ENCODE measurements at places on chromosomes 1 and 21.

- no peak overlapping the region for H3K27ac ChIP-seq
- H3K27me3 ChIP-seq = no peaks in the 10 kb centered on the region
- no peak overlapping the region for H3K4me3 ChIP-seq
- no peak for DNase-seq
Measured at GRCh38 chr21:37532868-37533780, 166.6 kb downstream of the DYRK1A start.

DNA sequence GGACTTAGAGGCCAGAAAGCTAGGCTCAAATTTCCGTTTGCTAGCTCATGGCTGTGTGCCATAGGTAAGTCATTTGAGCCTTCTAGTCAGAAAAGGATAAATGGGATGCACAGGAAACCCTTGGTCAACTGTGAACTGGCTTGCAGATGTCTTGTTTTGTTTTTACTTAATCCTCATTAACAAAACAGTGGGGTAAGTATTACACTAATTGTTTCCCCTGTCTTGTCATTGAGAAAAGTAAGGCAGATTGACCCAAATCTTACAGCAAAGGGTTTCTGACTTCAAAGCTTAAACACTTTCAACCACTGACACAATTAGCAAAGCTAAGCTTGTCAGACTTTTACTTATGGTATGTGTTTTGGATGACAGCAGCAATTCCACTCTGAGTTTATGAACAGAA is 291.3 kb downstream of the NTNG1 start:
- no peaks in the 10 kb centered on the region for H3K27me3 ChIP-seq
- no peak for DNase-seq
- H3K36me3 ChIP-seq = no peaks in the 10 kb centered on the region
- no peak overlapping the region for H3K4me3 ChIP-seq
- no peaks in the 10 kb centered on the region for H3K4me1 ChIP-seq

GRCh38 chr1:245858722-245859492 is 648.2 kb downstream of the SMYD3 start:
- no peaks in the 10 kb centered on the region for H3K36me3 ChIP-seq
- no peak for DNase-seq
- H3K27me3 ChIP-seq = no peaks in the 10 kb centered on the region
- H3K27ac ChIP-seq = no peak overlapping the region

DNA sequence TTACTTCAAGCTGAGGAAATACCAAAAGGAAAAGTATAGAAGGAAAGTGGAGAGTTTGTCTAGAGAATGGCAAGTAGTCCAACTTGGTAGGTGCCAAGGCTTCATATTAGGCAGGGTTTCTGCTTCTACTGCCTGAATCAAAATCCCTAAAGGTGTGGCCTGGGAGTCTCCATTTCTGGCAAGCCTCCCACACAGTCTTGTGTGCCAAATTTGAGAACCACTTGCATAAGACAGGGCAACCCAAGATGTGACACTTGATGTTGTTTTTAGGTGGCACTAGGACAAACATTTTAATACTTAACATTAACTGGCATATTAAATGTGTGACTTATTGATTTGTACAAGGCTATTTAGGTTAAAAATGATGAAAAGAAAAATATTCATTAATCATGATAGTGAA is 60.1 kb downstream of the ATG4C start:
- no peaks in the 10 kb centered on the region for H3K27me3 ChIP-seq
- H3K4me1 ChIP-seq = no peaks in the 10 kb centered on the region
- no peaks in the 10 kb centered on the region for H3K36me3 ChIP-seq
- DNase-seq = no peak

DNA sequence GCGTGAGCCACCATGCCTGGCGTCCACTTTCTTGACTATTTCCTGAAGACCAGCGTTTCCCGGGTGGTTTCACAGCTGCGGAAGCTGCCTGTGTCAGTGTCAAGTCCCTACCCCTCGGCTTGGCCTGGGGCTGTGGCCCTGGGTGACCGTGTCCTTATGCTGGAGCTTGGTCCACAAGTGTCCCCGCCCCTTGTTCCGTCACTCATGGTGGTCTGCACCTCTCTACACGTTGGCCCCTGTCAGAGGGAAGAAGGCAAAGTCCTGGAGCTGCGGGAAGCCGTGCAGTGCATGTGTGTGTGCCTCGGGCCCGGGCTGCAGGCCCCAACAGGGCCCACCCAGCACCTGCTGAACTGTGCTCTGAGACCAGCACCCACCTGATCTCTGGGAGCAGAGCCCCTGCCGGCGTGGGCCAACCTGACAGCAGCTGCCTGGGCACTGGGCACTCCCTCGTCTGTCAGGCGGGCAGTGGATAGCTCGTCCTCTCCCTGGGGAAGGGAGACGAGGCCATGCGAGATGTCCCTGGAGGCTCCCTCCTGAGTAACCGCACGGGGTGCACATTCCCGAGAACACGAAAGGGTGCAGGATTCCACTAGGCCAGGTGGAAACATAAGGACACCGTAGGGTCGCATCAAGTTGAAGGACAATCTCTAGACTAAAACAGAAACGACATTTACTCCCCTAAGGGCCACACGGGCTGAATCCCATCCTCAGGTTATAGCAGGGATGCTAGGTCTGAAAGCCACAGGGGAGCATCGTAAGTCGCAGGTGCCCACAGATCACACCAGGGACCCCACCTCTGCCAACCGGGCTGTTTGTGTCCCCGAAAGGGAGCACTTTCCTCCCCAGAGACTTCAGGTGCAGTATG is 2.4 kb upstream of the C1orf159 start:
- no peaks in the 10 kb centered on the region for H3K27me3 ChIP-seq
- no peak for DNase-seq
- no peak overlapping the region for H3K27ac ChIP-seq
- H3K4me1 ChIP-seq = peaks cover 18% of the 10 kb centered on the region

- peaks cover 7% of the 10 kb centered on the region for H3K4me1 ChIP-seq
- no peaks in the 10 kb centered on the region for H3K27me3 ChIP-seq
- no peak overlapping the region for H3K4me3 ChIP-seq
- H3K36me3 ChIP-seq = no peaks in the 10 kb centered on the region
- no peak overlapping the region for H3K27ac ChIP-seq
Measured at GRCh38 chr21:31110430-31110829, 72.2 kb upstream of the KRTAP19-8 start.

All from esophagus squamous epithelium (tissue), 5 donors.